ENCODE measurements at places on chromosomes 11 and 22.
A peak's percentile ranks its signal among the peaks of the same experiment; 100 is the strongest.

GRCh38 chr11:106061954-106062949 lies 14.9 kb downstream of the KBTBD3 start:
- no peak for DNase-seq

- no peak for DNase-seq
These were observed 93.3 kb downstream of the KCNQ1 start for GRCh38 chr11:2537896-2538724.

DNA sequence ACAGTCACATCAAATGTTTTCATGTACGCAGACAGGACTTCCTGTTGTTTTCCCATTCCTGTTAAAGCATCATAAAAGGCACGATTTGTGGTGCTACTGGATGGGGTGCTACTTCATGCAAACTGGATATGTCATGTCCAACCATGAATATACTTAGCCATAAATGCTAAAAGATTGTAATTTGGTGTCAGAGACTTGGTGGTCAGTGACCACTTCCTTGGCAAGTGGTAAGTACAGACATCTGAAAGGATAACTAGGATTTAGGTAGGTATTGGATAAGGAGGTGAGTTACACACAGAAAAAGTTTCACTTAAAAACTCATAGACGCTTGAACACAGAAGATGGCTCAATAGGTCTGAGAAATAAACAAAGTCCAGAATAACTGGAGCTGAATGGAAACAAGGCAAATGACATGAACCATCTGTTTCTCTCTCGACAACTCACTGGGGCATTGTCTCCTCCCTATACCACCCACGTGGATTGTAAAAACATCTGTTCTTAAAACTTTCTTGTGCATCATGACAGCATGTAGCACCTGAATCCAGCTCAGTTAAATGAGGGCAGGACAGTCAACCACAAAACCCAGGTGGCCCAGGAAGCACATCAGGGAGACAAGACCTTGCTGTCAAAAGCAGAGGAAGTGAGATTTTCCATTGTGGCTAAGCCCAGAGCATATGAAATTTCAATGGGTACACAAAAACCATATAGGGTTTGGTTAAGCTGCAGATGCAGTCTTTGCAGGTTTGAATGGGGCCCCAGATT lies 22.1 kb upstream of the IGLL5 start:
- no peak for DNase-seq

- peak; percentile 76 for DNase-seq
These were observed 56.8 kb downstream of the GUCY1A2 start for GRCh38 chr11:106961518-106961917.

DNA sequence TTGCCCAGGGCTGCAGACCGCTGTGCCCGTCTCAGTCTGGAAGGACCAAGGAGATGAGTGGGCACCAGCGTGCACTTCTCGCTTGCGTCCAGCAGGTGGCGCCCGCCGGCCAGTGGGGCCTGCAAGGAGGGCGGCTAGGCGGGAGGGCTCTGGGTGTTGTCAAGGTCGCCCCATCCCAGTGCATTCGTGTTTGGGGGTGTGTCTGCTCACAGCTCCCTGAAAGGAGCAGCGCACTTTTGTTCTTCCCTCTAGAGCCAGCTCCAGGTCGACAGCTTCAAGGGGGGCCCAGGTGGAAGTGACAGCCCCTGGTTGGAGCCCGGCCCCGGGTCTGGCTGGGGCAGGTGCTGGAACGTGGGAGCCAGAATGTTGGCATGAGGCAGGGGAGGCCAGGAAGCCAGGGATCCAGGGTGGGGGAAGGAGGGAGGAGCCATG lies 23.4 kb upstream of the MPPED1 start:
- DNase-seq: peak; percentile 12

DNA sequence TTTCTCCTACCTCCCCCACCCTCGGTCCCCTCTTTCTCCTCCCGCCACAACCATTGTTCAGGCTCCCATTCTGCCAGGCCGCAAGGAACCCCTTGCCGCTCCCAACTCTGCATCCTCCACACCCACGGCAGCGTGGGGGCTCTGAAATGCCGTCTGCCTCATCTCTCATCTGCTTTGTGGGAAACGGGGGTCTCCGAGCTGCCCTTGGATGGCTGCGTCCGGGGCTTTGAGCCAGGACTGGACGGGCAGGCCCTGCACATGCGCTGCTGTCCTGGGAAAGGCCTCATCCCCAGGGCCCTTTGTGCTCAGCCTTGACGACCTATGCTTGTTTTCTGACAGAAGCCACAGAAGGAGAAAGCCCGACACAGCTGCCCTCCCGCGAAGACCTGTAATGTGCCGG lies 8.5 kb downstream of the CRELD2 start:
- DNase-seq: no peak

GRCh38 chr22:45291931-45292290 lies 7.2 kb downstream of the UPK3A start:
- no peak for DNase-seq

DNA sequence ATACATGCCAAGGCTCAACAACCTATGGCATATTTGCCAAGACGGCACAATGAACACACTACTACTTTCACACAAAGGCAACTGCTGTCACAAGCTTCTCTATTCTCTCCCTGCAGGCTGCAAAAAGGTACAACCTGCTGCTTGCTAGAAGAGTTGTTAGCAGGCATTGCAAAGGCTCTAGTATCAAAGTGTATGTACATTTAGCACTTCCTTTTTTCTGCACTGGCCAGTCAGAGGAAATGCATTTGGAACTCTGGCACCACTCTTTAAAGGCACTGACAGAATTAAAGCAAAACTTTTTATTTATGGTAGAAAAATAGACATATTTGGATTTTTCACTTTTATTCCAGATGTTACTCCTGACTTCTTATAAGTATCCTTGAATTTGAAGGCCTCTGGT lies 125.9 kb downstream of the CWF19L2 start:
- DNase-seq: no peak

GRCh38 chr22:46169628-46170027 lies 19.3 kb downstream of the PPARA start:
- no peak for DNase-seq

- no peak for DNase-seq
These were observed 28.9 kb upstream of the CARD18 start for GRCh38 chr11:105168457-105168856.
